Mesendoderm (in vitro differentiated cells): ENCODE measurements at places on chromosomes 6 and 20.

GRCh38 chr20:37511610-37512275 lies 9.3 kb upstream of the NNAT start:
- no peaks in the 10 kb centered on the region for H3K4me1 ChIP-seq
- H3K36me3 ChIP-seq = no peaks in the 10 kb centered on the region
- no peak for DNase-seq
- no peak overlapping the region for H3K27ac ChIP-seq
- no peak overlapping the region for H3K4me3 ChIP-seq

GRCh38 chr20:14715400-14715799 lies 378.0 kb upstream of the FLRT3 start:
- H3K27ac ChIP-seq = no peak overlapping the region
- DNase-seq = no peak
- H3K27me3 ChIP-seq = no peaks in the 10 kb centered on the region
- no peaks in the 10 kb centered on the region for H3K36me3 ChIP-seq
- no peak overlapping the region for H3K4me3 ChIP-seq

- no peak for DNase-seq
- no peak overlapping the region for H3K4me3 ChIP-seq
- H3K36me3 ChIP-seq = no peaks in the 10 kb centered on the region
- no peaks in the 10 kb centered on the region for H3K27me3 ChIP-seq
Observed at GRCh38 chr6:119330520-119331113, 18.9 kb downstream of the MAN1A1 start.

DNA sequence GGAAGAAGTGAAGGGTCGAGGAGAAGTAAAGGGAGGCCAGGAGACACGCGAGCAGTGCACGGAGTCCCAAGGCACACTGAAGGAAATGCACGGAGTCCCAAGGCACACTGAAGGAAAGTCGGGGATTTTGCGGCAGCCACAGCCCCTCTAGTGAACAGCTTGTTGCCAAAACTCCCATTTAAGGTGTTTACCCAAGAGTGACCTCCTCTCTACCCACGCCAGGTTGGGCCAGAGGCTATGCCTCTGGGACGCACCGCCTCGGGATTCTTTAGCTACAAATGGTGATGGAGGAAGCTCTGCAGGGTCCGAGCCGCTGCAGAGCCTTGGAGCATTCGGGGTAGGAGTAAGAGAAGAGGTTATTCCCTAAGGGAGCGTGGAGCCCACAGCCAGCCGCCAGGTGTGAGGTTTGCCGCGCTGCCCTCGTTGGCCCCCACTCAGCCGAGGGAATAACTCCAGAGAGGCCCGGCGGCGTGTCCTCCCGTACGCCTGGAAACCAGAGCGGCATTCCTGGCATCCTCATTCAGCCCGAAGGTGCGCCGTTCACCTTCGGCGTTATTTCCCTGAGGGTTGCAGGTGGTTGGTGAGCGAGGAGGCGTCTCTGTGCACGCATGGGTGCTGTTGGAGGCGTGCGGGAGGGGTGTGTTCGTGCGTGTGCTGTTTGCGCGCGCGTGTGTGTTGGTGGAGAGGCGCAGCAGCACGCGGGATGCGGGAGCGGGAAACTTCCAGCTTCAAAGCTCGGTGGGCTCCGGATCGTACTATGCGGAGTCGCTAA lies 3.4 kb upstream of the MAFB start:
- H3K27ac ChIP-seq = no peak overlapping the region
- H3K36me3 ChIP-seq = no peaks in the 10 kb centered on the region
- no peak for DNase-seq

DNA sequence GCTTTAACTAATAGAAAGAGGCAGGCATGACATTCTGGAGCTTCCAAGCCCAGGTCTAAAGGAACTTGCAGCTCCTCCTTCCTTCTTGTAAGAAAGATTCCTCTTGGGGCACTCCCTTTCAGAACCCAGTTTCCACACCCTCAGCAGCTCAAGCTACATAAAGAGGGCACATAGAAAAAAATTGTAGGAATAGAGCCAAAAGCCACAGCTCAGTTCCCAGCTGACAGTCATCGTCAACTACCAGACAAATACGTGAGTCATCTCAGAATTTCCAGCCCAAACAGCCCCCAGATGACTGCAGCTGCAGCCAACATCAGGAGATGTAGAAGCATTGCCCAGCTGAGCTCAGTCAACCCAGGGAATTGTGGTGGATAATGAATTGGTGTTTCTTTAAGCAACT lies 349.8 kb upstream of the ARID1B start:
- H3K27me3 ChIP-seq = no peaks in the 10 kb centered on the region
- no peak for DNase-seq
- H3K4me1 ChIP-seq = peaks cover 2% of the 10 kb centered on the region
- no peak overlapping the region for H3K4me3 ChIP-seq

DNA sequence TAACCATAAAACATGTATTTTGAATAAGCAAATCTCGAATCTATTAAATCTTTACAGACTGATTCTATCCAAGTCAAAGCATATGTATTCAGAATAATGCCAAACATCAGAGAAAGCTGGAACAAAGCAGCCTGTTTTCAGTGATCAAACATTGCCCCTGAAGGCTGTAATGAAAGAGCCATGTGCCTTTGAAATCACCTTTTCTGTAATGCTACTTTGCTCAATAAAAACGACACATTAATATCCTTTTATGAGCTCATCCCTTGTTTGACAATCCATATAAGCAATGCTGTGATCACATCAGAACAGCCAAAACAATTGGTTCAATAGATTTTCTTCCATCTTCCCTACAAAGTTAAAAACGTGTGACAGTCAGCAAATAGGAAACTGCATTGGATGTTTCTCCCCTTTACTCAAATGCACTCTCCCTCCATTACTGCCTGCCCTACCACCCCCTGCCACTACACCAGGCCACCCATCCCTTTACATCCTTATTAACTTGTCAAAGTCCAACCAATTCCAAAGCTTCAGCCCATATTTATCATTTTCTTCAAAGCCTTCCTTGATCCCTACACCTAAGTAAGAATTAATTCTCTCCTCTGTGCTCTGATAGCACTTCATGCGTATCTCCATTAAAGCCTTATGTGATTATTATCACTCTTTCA lies 42.0 kb downstream of the THEMIS start:
- no peaks in the 10 kb centered on the region for H3K36me3 ChIP-seq
- H3K4me3 ChIP-seq = no peak overlapping the region
- no peaks in the 10 kb centered on the region for H3K27me3 ChIP-seq
- H3K4me1 ChIP-seq = no peaks in the 10 kb centered on the region
- no peak for DNase-seq
- no peak overlapping the region for H3K27ac ChIP-seq

DNA sequence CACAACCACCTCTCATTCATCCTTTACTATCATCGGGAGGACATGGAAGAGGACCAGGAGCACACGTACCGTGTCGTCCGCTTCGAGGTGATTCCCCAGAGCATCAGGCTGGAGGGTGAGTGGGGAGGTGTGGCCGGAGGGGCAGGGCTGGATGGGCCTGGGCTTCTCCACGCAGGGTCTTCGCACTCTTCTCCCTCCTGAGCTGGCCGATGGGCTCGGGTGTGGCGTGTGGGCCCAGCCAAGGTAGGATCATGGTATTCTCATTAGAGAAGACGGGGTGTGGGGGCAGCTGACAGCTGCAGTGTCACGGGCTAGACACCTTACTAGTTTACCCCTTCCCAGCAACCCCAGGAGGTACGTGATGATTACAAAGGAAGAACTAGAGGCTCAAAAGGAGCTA lies 33.5 kb downstream of the TM9SF4 start:
- H3K36me3 ChIP-seq = peaks cover 9% of the 10 kb centered on the region
- H3K4me1 ChIP-seq = no peaks in the 10 kb centered on the region
- no peaks in the 10 kb centered on the region for H3K27me3 ChIP-seq
- H3K27ac ChIP-seq = no peak overlapping the region
- no peak for DNase-seq

GRCh38 chr20:35831029-35831428 lies 59.2 kb downstream of the PHF20 start:
- H3K4me1 ChIP-seq = no peaks in the 10 kb centered on the region
- no peak overlapping the region for H3K27ac ChIP-seq
- peaks cover 3% of the 10 kb centered on the region for H3K36me3 ChIP-seq
- H3K4me3 ChIP-seq = no peak overlapping the region

DNA sequence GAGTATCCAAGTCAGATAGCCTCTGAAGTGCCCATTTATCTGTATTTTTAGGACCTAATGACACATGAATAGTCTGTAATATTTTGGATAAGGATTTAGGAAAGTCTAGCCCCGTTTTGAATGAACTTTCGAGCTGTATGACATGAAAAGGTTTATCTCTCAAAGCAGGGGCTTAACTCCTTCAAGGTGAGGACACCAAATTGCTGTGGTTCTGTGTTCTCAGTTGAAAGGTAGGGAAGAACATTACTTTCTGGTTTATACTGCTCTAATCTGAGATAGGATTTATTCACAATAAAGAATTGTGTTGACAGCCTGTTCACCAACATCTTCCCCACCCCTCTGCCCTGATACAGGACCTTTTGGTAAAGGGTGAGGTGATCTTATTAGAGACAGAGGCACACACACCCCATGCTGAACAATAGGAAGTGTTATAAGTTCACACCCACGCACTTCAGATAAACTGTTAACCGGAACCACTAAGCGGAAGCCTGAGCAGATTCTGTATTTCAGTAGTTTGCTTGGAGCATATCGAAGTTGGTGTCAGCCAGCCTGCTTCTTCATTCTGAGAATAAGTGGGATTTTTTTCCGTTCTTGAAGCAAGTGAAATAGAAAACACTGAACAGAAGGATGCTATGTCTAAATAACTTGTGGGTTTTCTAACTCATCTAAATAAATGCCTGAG lies 223.3 kb downstream of the TMEM242 start:
- H3K27ac ChIP-seq = no peak overlapping the region
- DNase-seq = no peak
- H3K27me3 ChIP-seq = no peaks in the 10 kb centered on the region
- H3K4me3 ChIP-seq = no peak overlapping the region

- no peak overlapping the region for H3K4me3 ChIP-seq
- H3K27ac ChIP-seq = no peak overlapping the region
- H3K4me1 ChIP-seq = no peaks in the 10 kb centered on the region
- H3K27me3 ChIP-seq = no peaks in the 10 kb centered on the region
Observed at GRCh38 chr6:84791233-84791632, 26.8 kb upstream of the TBX18 start.

DNA sequence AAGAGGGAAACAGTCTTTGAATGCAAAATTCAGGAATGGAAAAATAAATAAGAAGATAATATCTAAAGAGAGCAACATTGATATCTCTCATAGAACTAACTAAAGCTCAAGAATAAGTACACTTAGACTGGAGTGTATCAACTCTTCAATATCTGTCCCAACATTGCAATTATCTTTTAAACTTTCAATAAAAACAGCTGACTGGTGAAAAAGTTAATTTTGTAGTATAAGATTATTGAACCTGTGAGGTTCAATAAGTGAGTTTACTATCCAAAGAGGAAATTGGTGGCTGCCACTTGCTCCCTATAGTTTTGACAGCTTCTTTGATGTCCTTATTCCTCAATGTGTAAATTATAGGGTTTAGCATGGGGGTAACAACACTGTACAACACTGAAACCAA lies 13.7 kb downstream of the OR5V1 start:
- H3K27me3 ChIP-seq = no peaks in the 10 kb centered on the region
- H3K4me1 ChIP-seq = no peaks in the 10 kb centered on the region
- H3K27ac ChIP-seq = no peak overlapping the region
- no peak overlapping the region for H3K4me3 ChIP-seq
- no peaks in the 10 kb centered on the region for H3K36me3 ChIP-seq
